ENCODE measurements at places on chromosomes 7 and 10.

- DNase-seq, result peak; percentile 45
Measured at GRCh38 chr7:116501425-116502167, 2.1 kb downstream of the CAV2 start.

GRCh38 chr10:30705625-30706149 is 76.1 kb upstream of the LYZL2 start:
- no peak for DNase-seq

DNA sequence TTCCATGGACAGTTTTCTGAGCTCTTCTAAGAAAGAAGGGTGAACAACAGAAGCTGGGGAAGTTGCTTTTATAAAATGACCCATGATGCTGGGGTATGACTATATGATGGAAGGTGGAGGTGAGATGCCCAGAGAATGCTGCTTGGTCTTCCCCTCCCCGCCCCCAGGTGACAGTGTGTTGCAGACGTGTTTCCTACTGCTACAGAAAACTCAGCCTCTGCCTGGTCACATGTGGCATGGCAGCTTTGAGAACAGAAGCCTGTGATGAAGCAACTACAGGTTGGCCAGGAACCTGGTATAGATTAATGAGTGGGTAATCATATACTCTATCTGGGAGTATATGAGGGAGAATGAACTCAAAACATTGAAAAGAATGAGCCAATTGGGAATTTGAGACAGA is 67.1 kb downstream of the MTURN start:
- DNase-seq, result peak; percentile 21

DNA sequence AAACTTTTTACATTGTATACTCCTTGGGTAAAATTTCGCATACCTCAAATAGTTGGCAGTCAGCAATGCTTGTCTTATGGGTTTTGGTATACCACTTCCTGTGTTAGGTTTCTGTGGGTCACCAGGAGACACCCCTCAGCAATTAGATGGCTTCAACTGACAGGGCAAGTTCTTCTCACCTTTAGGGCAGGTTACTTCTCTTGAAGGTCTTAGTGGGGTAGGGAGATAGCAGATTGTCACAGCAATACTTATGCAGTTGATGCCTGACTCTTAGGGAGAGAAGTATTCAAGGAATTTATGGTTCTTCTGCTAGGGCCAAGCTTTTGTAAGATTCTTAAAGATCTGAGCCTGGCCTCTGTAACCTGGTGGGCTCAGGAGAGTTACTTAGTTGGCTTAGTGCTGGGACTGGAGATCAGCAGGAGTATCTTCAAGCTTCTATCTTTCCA is 42.9 kb downstream of the MKLN1 start:
- DNase-seq, result peak; percentile 14

DNA sequence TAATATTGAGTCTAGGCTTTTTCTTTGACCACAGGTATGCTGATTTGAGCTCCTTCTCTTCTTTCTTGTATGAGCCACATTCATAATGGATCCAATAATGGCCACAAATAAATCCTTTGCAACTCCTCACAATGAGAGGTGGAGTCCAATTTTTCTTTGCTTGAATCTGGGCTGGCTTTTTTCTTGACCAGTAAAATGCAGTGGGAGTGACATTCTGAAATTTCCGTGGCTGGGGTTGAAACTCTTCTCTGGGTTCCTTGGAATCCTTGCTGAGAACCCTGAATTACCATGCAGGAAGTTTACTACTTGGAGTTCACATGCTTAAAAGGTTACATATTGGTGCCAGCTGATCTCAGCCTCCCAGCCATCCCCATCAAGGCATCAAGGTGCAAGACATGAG is 22.4 kb upstream of the FAM180A start:
- DNase-seq, result no peak

GRCh38 chr7:42627101-42627500 is 284.8 kb downstream of the C7orf25 start:
- no peak for DNase-seq

- no peak for DNase-seq
Measured at GRCh38 chr7:29614229-29614628, 50.6 kb downstream of the PRR15 start.

- no peak for DNase-seq
Measured at GRCh38 chr10:113691381-113691780, 11.7 kb downstream of the CASP7 start.

DNA sequence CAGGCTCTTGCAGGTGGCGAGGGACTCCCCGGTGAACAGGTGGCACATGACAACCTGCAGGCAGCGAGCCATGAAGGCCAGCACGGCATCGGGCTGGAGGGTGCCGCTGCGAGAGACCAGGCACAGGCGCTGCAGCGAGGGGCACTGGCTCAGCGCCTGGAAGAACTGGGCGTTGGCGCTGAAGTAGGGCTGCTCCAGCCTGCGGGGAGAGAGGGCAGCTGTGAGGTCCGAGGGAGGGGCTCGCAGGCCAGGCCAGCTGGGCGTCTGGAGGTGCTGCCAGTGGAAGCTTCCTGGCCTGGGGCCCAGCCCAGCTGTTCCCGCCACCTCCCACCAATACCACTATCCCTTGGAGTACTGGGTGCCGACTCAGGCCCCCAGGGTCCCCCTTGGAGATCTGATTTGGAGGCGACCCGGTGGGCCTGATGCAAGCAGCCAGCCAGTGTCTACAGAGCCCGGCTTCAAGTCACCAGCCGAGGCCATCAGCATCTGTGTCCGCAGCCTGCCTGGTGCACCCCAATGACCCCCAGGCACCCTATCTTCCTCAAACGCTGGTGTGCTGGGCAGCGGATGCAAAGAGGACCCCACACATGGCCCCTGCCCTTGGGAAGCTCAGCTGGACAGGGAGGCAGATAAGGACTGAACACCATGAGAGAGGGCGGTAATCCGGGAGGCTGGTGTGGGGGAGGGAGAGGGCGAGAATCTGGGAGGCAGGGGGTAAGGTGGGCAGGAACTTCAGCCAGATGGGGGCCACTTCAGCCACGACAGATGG is 67.8 kb upstream of the TNRC18 start:
- no peak for DNase-seq

DNA sequence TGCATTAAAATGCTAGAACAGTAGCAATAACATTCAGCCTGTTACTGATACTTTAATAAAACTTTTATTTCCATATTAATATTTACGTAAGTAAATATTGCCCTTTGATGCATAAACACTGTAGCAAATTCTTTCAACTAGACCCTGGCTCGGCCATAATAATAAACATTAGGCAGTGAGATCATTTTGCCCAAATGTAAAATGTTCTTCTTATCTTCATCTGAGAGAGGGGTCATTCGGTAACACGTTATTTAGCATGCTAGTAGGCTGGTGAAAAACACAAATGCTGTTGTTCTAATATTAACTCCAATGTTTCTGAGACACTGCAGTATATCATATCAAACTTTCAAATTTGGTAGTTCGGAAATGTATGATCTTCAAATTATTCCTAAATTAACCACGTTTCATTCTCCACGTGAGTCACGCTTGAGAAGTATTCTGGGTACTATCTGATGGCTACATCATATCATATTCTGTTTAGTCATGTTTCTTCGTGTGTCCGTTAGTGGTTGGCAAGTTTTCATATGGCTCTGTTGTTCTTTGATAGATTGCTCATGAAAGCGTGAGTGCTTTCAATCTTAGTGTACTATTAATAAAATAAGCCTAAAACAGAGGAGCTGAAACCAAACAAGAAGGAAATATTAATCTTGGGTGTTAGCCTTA is 145.8 kb downstream of the NSUN6 start:
- no peak for DNase-seq

- DNase-seq, result no peak
Measured at GRCh38 chr7:44213206-44213876, 12.6 kb downstream of the YKT6 start.

DNA sequence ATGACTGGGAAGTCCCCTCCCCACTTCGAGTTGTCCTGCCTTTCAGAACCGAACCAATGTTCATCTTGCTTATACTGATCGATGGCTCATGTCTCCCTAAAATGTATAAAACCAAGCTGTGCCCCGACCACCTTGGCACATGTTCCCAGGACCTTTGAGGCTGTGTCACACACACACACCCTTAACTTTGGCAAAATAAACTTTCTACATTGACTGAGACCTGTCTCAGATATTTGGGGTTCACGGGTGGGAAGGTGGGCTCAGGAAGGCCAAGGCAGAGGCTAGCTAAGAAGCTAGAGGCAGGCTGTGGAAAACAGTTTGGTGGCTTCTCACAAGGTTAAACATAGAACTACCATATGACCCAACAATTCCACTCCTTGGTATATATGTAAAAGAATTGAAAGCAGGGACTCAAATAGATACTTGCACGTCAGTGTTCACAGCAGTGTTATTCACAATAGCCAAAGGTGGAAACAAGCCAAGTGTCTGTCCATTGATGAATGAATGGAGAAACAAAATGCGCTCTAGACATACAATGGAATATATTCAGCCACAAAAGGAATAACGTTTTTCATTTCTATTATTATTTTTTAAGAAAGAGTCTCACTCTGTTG is 15.4 kb downstream of the PRF1 start:
- DNase-seq, result no peak
